Activated CD8-positive, alpha-beta memory T cell treated with anti-CD3 and anti-CD28 coated beads, Interleukin-2, amount 50 U/mL, for 4 hours (primary cell): ENCODE measurements at places on chromosomes 13 and 19.

DNA sequence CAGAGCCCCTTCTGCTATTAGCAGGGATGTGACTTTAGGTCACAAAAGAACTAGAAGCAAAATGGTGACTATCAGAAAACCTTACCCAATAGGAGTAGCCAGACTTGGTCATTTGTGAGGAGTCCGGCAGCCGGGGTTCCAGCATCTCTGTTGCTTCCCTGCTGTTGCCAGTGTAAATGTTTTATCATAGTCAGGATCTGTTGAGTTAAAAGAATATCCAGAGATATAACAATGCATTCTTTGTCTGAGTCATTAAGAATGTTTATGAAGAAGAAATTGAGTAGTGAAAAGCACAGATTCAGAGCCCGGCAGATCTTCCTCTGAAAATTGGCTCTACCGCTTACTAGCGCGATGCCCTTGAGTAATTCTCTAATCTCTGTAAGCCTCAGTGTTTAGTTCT, 84.2 kb downstream of the COL4A2 start:
- no peak for DNase-seq

DNA sequence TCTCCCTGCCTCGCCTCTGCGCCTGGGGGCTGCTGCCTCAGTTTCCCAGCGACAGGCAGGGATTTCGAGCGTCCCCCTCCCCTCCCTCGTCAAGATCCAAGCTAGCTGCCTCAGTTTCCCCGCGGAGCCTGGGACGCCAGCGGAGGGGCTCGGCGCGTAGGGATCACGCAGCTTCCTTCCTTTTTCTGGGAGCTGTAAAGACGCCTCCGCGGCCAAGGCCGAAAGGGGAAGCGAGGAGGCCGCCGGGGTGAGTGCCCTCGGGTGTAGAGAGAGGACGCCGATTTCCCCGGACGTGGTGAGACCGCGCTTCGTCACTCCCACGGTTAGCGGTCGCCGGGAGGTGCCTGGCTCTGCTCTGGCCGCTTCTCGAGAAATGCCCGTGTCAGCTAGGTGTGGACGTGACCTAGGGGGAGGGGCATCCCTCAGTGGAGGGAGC, 722 bp upstream of the ICAM1 start:
- DNase-seq, result peak; percentile 63

GRCh38 chr13:52779103-52779502, 39.5 kb upstream of the CNMD start:
- DNase-seq, result no peak

GRCh38 chr13:101700598-101700997, 248.1 kb downstream of the ITGBL1 start:
- no peak for DNase-seq

DNA sequence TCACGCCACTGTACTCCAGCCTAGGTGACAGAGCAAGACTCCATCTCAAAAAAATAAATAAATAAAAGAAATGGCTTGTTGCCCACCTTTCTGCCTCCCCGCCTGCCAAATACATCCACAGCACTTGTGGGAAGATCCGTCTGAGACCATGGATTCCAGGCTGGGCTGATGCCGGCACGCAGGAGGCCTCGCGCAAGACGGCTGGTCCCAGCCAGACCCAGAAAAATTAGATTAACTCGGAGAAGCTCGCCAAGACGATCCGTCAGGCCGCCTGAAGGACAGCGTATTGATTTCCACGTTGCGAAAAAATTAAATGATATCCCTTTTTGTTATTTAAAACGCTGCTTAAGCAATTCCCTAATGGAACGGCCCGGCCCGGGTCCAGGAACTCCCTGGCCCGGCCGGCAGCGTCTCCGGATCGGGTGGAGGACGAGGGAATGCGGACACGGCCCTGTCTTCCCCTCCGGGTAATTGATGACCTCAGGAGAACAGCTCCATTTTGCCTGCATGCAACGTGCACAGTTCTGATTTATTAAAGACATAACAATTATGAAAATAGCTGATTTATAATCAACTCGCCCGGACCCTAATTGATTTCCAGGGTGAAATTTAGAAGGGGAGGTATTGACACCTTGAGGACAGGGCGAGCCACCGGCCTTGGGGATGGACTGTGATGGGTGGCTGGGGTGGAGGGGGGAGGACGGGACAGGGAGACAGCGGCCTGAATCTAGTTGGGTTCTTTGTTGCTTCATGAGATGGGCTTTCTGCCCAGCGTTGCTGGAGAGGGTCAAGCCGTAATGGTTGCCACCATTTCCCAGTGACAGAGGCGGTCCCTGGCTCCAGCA, 52.1 kb downstream of the ZNRF4 start:
- DNase-seq, result no peak

- no peak for DNase-seq
Measured at GRCh38 chr19:1235625-1236538, 1.9 kb downstream of the CBARP start.

- no peak for DNase-seq
Measured at GRCh38 chr19:40908976-40909375, 26.9 kb upstream of the CYP2A7 start.

- DNase-seq, result no peak
Measured at GRCh38 chr13:66837246-66837645, 392.9 kb downstream of the PCDH9 start.

DNA sequence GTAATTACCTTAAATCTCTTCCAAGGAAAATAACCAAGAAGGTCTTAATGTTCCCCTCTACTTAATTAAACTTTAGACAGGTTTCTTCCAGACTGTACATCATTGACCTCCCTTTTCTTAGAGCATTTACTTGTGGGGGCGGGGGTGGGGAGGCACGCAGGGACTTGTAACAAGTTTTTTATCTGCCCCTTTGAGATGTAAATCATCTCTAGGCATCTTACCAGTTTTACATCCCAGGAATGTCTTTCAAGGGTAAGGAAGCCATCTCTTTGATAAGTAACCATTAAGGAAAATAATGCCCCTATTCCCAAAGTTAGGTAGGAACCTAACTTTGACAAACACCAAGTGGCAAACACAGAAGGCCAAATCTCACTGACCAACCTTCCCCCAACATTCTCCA, 528.6 kb downstream of the SUCLA2 start:
- no peak for DNase-seq

DNA sequence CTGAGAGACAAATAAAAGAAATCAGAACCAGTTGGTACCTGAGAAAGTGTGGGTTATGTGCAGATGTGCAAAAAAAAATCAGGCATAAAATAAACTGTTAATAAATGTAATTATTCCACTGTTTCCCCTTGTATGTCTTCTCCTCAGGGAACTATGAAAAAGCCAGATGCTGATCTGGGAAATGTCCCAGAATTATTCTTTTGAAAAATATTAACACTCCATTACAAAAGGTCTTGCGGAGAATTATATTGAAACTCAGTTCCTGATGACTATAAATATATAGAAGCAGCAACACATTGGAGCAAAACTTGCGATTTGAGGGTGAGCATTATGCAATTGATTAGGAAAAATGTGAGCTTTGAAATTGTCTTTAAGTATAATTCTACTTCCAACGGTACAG, 433.3 kb upstream of the KLF12 start:
- DNase-seq, result no peak

DNA sequence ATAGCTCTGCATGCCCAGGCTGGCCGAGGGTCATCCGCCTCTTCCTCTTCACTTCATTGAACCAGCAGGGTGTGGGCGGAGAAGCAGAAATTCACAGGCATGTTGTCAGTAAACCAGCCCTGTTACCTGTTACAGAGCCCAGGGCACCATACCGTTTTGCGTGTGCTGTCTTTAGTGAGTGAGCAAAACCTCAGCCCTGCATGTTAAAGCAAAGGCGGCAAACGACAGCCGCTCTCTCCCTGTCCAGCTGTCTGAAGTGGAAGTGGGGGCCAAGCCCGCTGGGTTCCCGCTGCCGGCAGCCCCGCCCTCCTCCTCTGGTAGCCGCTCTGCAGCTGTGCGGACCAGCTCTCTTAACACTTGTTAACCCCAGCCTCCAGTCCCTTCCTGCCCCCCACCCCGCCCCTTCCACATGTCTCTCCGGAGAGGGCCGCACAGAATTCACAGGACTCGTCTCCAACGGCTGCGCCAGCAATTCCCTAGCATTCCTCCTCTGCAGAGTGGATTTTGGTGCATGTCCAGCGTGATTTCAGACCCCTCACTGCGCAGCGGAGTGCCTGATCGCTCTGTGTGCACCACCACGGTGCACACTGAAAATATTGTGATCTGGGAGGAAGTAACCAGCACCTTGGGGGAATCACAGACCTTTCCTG, 12.7 kb downstream of the KLHL26 start:
- no peak for DNase-seq

DNA sequence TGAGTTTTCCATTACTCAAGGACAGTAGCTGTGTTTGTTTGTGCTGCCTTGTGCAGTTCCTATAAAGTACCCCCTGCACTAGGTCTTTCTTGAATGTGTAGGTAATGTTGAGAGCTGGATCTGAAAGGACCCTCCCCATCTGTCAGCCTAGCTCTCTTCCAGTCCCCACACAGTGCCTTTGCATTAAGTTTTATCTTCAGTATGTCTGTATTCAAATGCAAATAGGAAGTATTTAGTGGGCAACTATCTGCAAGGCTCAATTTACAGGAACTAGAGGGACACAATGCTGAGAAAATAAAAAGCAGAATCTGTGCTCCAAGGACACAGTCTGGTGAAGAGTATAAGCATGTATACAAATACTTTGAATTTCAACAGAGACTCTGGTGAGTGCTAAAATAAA, 558.5 kb downstream of the RFC3 start:
- DNase-seq, result no peak
